ENCODE measurements at places on chromosomes 1 and 21. TPM values are rescaled to one million over a fixed set of nuclear protein-coding genes. Genes with fewer than 3 reads are reported as not detected.

GRCh38 chr1:38037221-38037939 lies 9.2 kb downstream of the POU3F1 start:
- no peak for DNase-seq

- no peak for DNase-seq
Measured at GRCh38 chr1:7485826-7486225, 285.3 kb upstream of the VAMP3 start.

DNA sequence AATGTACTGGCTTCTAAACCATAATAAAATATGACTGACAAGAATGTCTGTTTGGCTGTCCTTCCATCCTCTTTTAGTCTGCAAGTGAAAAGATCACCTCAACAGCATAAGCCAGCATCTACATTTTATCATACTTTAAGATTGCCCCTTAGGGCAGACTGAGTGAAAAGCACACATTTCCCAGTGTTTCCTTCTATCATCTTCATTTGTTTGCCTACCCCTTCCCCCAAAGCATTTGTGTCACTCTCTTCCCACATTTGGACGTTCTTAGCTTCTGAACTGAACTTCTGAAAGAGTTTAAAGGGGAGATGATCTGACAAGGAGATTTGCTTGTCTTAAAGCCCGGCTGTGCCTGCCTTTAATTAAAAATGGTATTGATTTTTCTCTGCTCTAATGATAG lies 322.2 kb downstream of the SPATA17 start:
- no peak for DNase-seq

The VSIG8 gene
- polyA plus RNA-seq = not detected

DNA sequence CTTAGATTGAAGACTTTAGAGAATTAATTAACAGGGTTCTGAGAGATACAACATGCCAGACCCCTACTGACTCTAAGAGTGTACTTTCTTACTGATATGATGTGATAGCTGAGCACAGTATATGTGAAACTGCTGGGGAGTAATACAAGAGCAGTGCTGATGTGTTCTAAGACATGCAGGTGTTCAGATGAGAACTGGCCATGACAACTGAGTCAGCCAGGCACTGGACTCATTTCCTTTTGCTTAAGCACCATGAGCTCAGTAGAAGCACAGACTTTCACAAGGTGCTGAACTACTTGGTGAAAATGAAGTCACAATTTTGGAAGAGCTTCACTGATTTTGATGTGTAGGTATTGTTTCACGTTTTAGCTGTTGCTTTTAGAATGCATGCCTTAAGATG lies 15.9 kb upstream of the POGZ start:
- DNase-seq = no peak

- no peak for DNase-seq
Measured at GRCh38 chr1:220255204-220255603, 17.0 kb downstream of the RAB3GAP2 start.

The ZSWIM5 gene
- polyA plus RNA-seq = 0.57 TPM

GRCh38 chr1:89952605-89953130 lies 42.2 kb upstream of the ZNF326 start:
- no peak for DNase-seq

DNA sequence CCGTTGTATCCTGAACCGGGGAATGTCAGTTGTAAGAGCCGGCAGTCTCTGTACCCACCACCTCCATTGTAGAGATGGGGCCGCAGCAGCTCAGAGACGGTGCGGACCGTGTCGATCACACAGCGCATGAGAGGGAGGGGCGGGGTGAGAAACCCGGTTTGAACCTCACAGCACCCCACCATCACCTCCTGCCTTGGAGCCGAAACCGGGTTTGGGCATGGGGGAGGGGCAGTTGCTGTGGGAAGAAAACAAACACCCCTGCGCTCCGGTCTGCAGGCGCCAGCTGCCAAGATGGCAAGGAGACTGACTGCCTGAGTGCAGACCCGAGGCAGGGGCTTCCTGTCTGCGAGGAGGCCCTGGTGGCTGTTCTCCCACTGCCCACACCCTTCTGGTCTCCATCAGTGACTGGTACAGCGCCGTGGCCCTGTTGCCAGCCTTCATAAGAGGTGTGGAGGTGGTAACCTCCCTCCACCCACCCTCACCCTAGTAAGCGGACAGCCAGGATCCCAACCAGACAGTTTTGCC lies 69.2 kb upstream of the SSBP3 start:
- DNase-seq = no peak

- DNase-seq = no peak
Measured at GRCh38 chr1:245791410-245792312, 636.9 kb downstream of the KIF26B start.

The LCE3D gene
- polyA plus RNA-seq = not detected

GRCh38 chr1:170095976-170096748 lies 21.7 kb upstream of the KIFAP3 start:
- DNase-seq = no peak

The OPRD1 gene
- polyA plus RNA-seq = 0.67 TPM

DNA sequence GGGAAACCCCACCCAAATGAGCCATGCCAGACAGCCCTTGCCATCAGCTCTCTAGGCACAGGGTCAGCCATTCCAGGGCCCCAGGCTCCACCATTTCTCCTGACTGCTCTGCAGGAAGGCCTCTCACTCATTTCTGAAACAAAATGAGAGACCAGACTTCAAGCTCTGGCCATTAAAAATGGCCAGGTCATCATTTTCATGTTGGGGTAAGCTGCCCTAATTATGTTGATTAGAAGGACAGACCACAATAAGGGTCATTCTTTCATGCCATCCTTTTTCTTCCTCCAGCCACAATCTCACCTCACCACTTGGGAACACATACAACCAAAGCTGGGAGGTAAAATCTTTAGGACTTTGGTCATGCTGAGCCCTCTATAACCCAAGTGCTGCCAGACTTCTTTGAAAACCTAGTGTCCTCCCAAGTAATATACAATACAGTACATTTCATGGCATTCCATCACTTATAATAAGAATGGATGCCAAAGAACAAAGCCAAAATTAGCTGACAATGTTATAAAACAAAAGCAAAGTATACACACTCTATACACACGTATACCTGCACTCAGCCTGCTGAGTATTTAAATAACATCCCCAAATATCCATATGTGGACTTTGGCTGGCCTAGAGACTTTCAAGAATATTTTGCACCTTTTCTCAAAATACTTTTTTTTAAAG lies 22.4 kb upstream of the RBBP5 start:
- DNase-seq = no peak

The F13B gene
- not detected for polyA plus RNA-seq

- DNase-seq = no peak
Measured at GRCh38 chr1:17244821-17245740, 3.8 kb upstream of the PADI3 start.

GRCh38 chr1:168498956-168499687 lies 44.7 kb downstream of the XCL2 start:
- DNase-seq = no peak

The CPT2 gene
- 10.4 TPM for polyA plus RNA-seq

The RABGAP1L gene
- polyA plus RNA-seq = 10.3 TPM

- DNase-seq = no peak
Measured at GRCh38 chr1:173020138-173020750, 30.5 kb downstream of the TNFSF18 start.

GRCh38 chr1:248804771-248805681 lies 20.7 kb downstream of the SH3BP5L start:
- DNase-seq = no peak

DNA sequence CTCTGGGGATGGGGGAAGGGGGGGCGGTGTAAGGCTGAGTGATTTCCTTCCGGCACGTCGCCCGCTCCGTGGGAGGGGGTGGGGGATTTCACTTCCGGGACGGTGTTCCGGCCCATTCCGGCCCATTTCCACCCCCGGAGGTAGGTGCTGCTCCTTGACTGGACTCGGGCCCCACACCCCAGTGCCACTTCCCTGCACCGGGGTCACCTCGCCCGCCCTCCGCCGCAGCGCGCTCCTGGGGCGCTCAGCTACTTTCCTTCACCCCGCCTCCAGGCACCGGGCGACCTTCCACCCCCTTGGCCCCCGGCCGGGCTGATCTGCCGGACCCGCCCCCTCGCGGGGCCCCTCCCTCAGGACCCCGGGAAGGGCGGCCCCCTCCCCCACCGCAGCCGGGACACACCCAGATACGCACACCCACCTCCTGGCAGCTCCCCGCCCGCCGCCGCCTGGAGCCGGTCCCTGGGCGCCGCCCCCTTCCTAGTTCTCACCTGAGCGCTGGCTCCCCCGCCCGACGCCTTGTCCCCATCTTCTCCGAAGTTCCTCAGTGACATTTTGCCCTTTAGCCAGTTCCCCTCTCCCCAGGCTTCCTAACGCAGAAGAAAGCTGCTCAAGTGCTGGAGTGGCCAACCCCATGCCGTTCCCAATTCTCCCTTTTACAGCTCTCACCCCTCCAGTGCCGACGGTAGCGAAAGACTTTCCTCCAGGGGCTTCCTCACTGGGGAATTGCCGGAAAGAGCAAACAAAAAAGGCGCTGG lies at the start of gene ZBTB37:
TSS of gene ZBTB37 (plus strand) at position 115 of the 755 bp plus-strand sequence. CDS start 1,846 bp downstream, outside the sequence.
- DNase-seq = no peak

- DNase-seq = no peak
Measured at GRCh38 chr1:245575710-245576109, 420.9 kb downstream of the KIF26B start.

- no peak for DNase-seq
Measured at GRCh38 chr1:163414778-163415177, 93.0 kb downstream of the NUF2 start.

DNA sequence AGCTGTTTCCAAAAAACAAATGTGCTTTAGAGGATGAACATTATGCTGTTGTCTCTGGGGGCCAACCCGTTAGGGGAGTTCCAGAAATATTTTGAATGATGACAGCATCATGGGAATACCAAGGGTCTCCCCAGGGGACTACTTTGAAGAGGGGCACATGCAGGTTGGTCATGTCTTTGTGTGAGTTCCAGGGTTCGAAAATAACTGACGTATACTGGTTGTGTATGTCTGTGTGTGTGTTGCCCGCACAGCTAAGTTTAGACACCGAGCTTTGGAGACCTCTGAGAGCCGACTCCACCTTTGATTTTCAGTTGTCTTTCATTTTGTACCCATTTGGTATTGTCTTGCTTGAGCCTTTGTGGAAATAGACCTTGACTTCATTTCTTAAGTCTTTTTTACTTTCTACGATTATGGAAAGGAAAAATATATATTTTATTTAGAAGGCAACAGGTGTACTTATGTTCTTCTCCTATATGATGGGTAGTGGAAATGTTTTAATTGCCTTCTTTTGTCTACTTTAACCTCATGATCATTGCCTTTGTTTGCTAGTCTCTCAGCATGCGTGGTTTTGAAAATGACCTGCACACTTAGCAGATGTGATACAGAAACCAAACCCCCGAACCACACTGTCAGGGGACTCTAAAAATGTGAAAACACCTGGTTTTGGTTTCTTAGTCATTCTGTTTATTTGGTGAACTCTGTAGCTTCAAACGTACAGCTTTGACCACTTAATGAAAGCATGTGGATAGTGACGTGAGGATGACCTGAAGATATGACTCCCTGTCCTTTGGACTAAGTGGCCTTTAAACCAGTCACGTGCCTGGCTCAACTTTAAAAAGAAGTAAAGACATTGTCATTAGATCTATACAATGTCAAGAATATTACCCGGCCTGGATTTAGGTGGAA lies 56.5 kb downstream of the GALNT2 start:
- DNase-seq = no peak

DNA sequence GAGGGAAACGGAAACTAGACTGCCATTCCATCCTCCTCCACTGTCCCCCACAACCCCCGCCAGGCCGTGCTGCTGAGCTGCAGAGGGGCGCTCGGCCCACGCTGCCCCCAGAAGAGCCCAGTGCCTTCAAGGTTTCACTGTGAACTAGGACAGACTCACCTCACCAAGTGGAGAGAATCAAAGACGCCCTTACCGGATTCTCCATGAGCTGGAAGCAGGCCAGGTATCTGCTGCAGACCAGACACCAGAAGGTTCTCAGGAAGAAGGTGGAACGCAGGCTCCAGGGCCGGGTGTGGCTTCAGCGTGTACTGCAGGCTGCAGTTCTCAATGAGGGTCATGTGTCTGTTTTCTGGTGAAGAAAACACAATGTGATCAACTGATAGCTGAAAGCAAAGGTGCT lies 30.6 kb downstream of the NPHP4 start:
- DNase-seq = no peak

The PIGP gene
- 33.4 TPM for polyA plus RNA-seq

The TTC39A gene
- 3.9 TPM for polyA plus RNA-seq

GRCh38 chr1:106360252-106360651 lies 696.2 kb upstream of the PRMT6 start:
- DNase-seq = no peak

GRCh38 chr21:38524168-38525153 lies 26.2 kb upstream of the ERG start:
- no peak for DNase-seq

DNA sequence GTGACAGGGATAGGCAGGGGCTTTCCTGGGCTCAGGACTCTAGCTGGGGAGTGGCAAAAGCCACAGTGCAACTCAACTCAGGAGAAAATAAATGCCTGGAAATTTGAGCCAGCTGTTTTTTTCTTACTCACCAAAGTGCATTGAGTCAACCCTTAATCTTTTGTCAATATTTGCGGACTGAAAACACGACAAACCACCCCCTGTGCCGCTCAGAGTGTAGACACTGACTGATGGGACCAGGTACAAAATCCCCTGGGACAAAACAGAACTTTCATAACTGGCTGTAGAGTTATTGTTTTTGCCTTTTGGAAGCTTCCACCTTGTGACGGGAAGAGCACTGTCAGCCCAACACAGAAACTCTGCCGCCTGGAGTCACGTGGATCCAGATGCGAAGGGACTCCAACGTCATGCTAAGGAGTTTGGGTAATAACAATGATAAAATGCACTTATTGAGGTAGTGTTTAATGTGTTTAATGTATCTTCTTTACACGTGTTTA lies 164.6 kb downstream of the PLPP3 start:
- DNase-seq = no peak

DNA sequence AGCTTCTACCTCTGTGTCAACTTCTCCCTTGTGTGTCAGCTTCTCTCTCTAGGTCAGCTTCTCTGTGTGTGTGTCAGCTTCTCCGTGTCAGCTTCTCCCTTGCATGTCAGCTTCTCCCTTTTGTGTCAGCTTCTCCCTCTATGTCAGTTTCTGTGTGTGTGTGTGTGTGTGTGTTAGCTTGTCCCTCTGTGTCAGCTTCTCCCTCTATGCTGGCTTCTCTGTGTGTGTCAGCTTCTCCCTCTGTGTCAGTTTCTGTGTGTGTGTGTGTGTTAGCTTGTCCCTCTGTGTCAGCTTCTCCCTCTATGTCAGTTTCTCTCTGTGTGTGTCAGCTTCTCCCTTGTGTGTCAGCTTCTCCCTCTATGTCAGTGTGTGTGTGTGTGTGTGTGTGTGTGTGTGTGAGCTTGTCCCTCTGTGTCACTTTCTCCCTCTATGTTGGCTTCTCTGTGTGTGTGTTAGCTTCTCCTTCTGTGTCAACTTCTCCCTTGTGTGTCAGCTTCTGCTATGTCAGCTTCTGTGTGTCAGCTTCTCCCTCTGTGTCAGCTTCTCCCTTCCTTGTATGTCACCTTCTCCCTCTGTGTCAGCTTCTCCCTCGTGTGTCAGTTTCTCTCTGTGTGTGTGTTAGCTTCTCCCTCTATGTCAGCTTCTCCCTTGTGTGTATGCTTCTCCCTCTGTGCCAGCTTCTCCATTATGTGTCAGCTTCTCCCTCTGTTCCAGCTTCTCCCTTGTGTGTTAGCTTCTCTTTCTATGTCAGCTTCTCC lies 6.3 kb upstream of the UBXN10 start:
- DNase-seq = no peak

The TNNT2 gene
- polyA plus RNA-seq = 1,099 TPM

The BCAR3 gene
- 14.1 TPM for polyA plus RNA-seq

- DNase-seq = no peak
Measured at GRCh38 chr1:15957221-15958095, 18.4 kb downstream of the ZBTB17 start.

The IFI6 gene
- 70.6 TPM for polyA plus RNA-seq

GRCh38 chr1:1041092-1041523 lies 21.2 kb downstream of the AGRN start:
- DNase-seq = no peak

Measured in forelimb muscle (tissue), 1 donor.